ENCODE measurements at places on chromosomes 2 and 18. TPM values are rescaled to one million over a fixed set of nuclear protein-coding genes. Genes with fewer than 3 reads are reported as not detected.

The GREB1 gene
- 0.13 TPM for total RNA-seq

The SKOR2 gene
- not detected for total RNA-seq

The DNAH7 gene
- 0.13 TPM for total RNA-seq

The MYO5B gene
- 0.27 TPM for total RNA-seq

The SCN1A gene
- total RNA-seq, result not detected

The ANKRD30BL gene
- not detected for total RNA-seq

The FTCDNL1 gene
- total RNA-seq, result 1.7 TPM

The ALPP gene
- total RNA-seq, result not detected

The ABCG8 gene
- not detected for total RNA-seq

The STON1 gene
- 9.7 TPM for total RNA-seq

The FBXO36 gene
- 1.6 TPM for total RNA-seq

The LRRTM1 gene
- total RNA-seq, result not detected

The KCTD1 gene
- 18.2 TPM for total RNA-seq

The SP140L gene
- total RNA-seq, result 25.9 TPM

The REEP1 gene
- 0.29 TPM for total RNA-seq

The KLHL29 gene
- 7.7 TPM for total RNA-seq

The FABP1 gene
- total RNA-seq, result not detected

The DSG1 gene
- total RNA-seq, result not detected

The PLGLB2 gene
- total RNA-seq, result 2.7 TPM

The APOB gene
- total RNA-seq, result 1.3 TPM

The REG1B gene
- not detected for total RNA-seq

The NYAP2 gene
- not detected for total RNA-seq

The OXER1 gene
- not detected for total RNA-seq

The B4GALT6 gene
- 23.7 TPM for total RNA-seq

Data from thoracic aorta endothelial cell (primary cell).